ENCODE measurements at places on chromosomes 7 and 10.
A peak's percentile ranks its signal among the peaks of the same experiment; 100 is the strongest.

DNA sequence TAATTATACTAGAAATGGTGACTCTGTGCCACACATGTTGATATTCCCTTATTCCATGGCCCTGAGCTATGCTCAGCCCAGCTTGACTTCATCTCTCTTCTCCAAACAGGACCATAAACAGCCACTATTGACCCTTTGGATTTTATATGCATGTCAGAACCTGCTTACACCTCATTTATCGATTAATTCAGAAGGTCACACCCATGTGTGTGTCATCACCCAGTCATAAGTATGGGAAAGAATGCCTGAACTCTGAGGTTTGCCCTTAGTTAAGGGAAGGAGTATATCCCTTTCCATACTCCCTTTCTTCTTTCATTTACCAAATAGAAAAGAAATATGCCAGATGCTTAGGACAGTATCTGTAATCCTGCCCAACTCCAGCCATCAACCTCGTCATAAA lies 602.3 kb downstream of the SORCS3 start:
- peak; percentile 31 for DNase-seq

DNA sequence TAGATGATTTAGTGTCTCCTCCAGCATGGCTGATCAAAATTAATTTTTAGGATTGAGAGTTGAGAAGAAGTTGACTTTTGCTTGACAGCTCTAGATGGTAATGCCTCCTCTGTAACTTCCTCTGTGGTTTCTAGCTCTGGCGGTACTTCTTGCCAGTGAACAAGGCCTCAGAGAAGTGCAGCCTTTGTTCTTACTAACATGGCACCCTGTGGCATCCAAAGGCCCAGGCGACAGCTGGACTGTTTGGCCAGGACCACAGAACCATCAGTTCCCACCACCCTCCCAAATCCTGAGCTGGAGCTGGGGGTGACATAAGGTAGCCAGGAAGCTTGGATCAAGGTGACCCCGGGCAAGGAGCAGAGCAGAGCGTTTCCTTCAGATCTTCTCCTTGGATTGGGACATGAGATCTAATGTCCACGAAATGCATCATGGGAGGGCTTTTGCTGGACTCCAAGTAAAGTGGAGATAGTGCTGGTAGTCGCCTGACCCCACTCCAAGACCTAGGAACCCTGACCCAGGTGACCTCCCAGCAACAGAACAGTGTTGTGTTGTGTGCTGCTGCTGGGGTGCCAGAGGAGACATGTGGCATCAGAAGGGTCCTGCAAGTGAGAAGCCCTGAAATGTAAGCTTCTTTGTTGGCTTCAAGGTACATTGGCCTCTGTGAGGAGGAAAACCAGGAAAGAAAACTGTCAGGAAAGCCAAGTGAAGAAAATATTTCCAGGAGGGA lies 41.8 kb downstream of the APBB1IP start:
- no peak for DNase-seq

DNA sequence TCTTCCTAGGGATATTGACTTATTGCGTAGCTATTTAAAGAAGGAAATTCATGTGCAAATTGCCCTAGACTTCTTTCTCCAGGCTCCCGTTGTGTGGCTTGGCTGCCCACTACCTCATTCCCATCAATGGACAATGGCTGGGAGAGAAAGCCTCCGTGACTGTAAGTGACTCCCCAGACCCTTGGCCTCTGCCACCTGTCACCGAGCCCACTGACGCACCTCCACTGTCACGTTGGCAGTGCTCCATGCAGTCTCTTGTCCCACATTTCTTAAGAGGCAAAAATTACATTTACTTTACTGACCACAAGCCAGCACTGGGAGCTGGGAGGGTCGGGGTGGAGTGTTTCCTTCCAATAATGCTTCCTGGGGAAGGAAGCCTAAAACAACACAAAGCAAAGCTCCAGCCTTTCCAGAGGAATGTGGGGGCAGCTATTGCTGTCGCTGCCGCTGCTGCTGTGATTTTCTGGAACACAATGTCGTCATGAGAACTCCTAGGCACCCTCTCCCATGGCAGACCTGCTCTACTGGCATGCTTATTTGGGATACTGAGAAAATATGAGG lies 89.7 kb upstream of the STEAP1B start:
- no peak for DNase-seq

DNA sequence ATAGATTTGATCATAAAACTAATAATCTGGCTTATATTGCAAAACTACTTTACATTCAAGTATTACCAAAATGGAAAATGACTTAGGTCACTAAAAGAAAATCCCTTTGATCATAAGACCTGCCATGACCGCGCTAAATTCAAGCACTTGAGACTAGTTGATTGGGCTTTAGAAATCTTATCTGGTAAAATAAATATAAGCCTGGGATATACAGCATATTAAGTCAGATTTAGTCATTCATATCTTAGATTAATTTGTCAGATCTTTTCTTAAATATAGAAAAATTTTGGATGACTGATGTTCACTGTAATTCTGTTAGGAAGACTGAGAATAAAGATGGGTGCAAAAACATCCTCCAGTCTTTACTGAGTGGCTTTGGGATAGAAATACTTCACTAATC lies 450.0 kb downstream of the HTR7 start:
- no peak for DNase-seq

DNA sequence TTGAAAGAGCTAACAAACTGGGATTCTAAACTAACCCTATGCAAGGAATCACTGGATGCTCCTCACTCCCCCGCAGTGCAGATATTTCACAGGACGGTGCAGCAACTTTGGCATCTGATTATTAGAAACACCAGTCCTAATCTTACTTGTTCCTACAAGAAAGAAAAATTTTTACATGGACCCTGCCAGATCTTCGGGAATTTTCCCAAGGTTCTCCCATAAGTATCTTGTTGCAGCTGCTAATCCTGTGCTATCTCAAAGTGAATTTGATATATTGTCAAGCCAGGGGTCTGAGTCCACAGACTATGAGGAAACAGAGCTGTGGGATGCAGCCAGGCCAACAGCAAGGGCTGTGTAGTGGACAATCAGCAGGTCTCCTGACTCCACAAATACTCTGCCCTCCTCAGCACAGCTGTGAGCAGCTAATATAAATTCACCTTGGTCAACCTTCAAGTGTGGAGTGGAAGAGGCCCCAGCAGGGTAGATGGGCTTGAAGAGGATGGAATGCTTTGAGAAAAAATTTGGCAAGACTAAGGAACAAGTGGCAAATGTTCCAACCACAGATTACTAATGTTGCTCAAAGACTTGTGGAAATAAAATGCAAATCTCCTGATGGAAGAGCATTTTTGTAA lies 25.6 kb downstream of the VSTM4 start:
- DNase-seq = no peak

DNA sequence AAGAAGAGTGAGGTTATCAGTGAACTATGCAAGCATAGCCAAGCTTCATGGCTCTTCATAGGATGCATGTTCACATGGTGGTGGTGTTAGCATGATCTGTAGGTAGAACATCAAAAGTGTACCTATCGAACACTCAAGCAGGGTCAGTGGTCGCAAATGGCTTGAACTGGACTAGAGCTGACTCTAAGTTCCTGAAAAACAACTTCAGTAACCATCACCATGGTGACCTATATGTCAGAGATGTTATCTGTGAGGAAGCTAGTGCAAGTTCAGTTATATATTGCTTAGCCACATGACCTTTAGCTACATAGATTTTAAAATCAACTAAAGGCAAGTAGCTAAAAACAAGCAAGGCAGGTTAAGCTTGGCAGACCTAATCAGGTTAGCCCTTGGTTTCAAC lies 163.1 kb upstream of the AGR3 start:
- DNase-seq = no peak

DNA sequence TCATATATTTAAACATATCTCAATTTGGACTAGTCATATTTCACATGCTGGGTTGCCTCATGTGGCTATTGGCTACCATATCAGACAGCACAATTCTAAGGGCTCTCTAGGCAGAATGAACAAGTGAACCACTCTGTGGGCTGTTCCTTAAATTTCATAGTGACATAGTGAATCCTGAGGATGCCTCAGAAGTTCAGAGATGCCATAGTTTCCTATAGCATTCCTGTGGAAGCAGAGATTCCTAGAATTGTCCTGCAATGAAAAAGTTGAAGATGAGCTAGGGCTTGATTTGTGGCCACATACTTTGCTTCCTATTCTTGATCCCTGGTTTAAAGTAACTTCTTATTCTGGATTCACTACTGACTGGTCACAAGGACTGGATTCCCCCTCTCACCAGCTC lies 35.6 kb downstream of the MKX start:
- DNase-seq = no peak

DNA sequence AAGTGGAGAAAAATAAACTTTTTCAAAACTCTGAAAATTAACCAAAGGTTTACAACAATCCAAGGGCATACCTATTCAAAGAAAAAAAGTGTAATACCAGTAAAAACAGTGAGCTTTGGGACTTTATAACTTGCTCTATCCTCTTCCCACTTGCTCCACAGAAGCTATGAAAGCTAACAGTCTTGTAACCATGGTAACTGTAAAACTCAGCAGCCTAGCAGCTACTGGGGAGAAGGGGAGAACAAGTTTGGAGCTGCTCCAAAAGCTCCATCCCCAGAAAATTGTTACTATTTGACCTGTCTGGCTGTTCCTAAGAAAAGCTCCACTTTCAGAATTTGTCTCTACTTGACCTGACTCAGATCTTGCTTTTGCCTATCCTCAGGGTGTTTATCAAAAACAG lies 191.5 kb downstream of the OTUD1 start:
- DNase-seq = peak; percentile 24

- no peak for DNase-seq
Measured at GRCh38 chr7:91043924-91044645, 220.1 kb upstream of the FZD1 start.

DNA sequence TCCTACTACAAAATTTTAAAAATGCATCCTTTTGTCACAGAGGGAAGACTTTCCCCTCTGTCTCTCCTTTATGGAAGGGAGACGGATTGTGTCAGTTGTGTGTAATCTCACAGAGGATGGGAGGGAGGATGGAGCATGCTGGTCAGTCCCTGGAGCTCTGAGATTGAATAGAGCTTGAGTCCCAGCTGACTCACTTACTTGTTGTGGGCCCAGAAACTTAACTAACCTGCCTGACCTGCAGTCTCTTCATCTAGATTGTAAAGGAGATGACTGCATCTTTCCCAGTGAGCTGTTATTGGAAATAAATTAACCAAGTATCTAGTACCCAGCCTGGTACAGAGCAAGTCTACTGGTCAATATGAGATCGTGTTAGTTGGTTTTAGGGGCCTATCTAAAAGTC lies 77.9 kb upstream of the ADO start:
- no peak for DNase-seq

DNA sequence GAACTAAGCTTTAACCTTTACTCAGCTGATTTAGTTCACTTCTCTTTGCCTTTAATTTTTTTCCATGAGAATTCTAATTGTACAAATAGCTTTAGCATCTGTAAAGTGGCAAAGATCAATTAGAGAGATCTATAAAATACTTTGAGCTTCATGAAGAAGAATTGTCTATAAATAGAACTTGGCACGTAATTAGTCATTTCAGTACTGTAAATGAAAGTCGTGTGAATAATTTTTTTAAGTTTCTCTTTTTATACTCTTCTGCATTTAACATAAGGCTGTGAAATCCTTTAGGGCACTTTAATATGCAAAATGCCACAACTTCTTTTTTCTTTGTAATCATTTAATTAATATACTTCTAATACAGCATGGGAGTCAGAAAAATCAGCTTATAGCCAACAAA lies 177.8 kb downstream of the CSTF2T start:
- DNase-seq = no peak

DNA sequence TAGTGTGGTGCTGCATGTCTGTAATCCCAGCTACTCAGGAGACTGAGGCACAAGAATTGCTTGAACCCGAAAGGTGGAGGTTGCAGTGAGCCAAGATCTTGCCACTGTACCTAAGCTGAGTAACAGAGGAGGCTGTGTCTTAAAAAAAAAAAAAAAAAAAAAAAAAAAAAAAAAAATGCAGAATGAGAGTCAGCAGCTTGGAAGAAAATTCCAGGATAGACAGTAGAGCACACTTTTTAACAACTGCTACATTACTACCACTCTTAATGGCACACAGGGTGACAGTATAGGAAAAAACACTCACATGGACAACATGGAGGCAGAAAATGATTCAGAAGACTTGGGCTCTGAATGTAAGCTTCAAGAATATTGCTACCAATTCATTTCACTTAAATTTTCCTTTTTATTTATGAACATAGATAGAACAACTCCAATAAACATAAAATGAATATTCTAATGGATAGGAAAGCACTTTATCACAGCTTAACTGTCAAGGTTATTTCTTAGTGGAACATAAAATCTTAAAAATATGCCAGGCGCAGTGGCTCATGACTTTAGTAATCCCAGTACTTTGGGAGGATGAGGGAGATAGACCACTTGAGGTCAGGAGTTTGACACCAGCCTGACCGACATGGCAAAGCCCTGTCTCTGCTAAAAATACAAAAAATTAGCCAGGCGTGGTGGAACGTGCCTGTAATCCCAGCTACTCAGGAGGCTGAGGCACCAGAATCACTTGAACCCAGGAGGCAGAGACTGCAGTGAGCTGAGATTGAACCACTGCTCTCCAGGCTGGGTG lies 31.5 kb downstream of the CHCHD3 start:
- DNase-seq = no peak

GRCh38 chr7:149633976-149634945 lies 136.7 kb upstream of the ZNF746 start:
- no peak for DNase-seq

DNA sequence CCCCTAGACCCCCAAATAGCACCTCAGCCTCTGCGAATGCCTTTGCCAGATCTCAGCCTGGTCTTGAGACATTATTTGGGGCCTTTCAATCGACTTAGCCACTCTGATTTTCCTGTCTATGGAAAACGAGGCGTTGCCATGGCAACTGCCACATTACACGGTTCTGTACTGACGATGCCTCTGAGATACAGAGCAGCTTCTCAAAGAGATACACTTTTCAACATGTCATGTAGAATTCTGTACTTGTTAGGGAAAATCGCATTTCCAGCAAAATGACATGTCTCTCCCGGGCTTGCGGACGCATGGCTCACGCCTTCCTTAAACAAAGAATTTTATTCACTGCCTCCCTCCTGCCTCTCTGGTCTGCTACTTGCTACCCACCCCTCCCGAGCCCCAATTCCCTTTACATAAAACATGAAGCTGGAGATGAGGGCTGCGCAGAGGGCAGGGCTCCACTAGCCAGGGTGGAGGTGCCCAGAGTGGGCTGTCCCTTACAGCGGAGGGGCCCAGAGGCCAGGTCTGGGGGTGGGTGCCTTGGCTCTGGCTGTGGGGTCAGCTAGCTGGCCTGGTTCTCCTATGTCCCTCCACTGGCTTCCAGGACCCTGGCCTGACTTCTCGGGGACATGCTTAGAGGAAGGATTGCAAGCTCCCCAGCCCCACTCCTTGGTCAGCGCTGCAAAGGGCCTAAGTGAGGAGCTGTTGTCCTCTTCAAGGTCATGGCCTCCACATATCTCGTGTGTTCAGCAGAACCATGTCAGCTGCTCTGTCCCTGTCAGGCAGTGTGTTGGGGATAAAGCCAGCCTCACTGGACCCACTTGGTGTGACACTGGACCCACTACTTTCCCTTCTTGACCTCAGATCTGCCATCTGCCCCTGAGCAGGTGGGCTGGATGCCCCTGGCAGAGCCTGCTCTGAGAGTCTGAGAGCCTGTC lies 342.5 kb downstream of the RPS24 start:
- no peak for DNase-seq

GRCh38 chr10:88557658-88558057 lies 25.5 kb downstream of the RNLS start:
- DNase-seq = no peak

- DNase-seq = no peak
Measured at GRCh38 chr7:104482362-104483037, 154.1 kb downstream of the LHFPL3 start.

GRCh38 chr7:135147341-135147898 lies 452 bp upstream of the TMEM140 start:
- no peak for DNase-seq

Measured in esophagus muscularis mucosa (tissue), 4 donors.